G401 (cell line): ENCODE measurements at places on chromosomes 7 and 10. TPM values are rescaled to one million over a fixed set of nuclear protein-coding genes. Genes with fewer than 3 reads are reported as not detected.

- DNase-seq = no peak
Observed at GRCh38 chr7:41899823-41900433, 197.0 kb upstream of the INHBA start.

GRCh38 chr7:51255036-51255435, 61.6 kb downstream of the COBL start:
- no peak for DNase-seq

DNA sequence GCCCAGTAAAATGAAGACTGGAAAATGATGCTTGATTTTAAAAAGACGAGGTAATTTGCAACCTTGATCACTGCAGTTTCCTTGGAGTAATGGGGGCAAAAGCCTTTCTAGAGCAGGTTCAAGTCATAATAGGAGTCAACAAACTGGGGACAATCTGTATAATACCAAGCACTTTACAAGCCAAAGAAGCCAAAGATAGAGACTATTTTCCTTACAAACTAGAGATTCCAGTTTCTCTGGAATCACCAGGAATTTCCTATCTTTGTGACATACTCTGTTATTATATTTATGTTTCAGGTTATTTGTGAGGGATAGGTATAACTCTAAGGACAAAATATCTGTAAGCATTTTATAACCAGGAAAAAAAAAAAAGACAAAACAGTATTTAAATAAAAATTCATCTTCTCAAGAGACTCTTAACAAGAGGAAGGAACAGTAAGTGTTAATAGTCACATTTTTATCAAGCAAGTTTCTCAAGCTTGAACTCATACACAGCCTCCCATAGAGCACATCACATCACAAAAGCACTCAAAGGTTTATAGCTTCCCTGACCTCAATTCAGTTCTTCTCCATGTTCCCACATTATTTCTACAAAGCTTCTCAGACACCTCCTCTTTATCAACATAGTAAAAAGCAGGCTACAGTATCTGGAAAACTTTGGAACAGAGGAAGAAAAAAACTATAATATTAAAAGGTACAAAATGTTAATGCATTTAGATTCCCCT, 18.9 kb downstream of the JMJD1C start:
- no peak for DNase-seq

OAT gene
- 193 and 244 TPM in 2 replicates for total RNA-seq

BMPR1A gene
- total RNA-seq = 72.5 and 78.8 TPM in 2 replicates
